Fibroblast of skin of scalp (primary cell): ENCODE measurements at places on chromosomes 5 and 9.

DNA sequence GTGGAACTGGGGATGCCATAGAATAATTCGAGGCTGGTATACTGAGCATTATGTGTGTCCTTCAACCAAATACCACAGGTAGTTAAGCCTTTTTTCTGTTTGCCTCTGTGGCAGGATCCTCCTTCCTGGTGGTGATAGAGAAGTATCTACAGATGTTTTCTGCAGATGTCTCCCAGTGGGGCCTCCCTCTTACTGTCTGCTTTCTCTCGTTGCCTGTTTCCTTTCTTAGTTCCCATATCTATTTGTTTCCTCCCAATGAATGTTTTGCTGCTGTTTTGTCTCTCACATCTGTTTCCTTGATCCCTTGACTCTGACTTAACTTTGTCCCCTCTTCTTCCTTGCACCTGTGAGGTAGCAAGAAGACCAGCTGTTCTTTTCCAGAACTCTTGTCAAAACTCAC is 130.9 kb upstream of the NUDT12 start:
- DNase-seq = no peak

GRCh38 chr5:52893105-52893504 is 96.0 kb upstream of the ITGA2 start:
- DNase-seq = peak; percentile 73

DNA sequence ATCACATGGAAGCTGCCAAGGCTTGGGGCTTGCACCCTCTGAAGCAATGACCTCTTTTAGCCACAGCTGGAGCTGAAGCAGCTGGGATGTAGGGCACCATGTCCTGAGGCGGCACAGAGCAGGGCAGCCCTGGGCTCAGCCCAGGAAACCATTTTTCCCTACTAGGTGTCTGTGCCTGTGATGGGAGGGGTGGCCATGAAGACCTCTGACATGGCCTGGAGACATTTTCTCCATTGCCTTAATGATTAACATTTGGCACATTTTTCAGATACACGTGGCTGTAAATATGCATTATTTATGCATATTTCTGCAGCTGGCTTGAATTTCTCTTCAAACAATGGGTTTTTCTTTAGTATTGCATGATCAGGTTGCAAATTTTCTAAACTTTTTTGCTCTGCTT is 81.7 kb downstream of the OSMR start:
- DNase-seq = no peak

DNA sequence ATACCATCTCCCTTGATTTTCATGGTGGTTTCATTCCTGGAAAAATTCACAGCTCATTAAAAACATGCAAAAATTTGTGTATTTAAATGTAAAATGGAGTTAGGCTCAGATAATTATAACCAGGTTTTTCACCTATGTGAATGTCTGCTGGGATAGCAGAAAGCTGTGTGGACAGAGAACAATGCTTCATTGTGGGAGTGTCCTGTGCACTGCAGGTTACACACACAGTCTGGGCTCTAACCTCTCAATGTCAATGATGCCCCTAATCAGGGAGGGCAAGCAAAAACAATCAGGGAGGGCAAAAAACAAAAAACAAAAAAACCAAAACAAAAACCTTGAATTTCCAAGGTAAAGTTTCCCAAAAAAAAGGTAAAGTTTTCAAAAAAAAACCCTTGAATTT is 158.9 kb upstream of the KLF9 start:
- no peak for DNase-seq

- no peak for DNase-seq
Measured at GRCh38 chr5:77087484-77088261, 588 bp upstream of the ZBED3 start.

GRCh38 chr9:2018764-2019558 is 3.8 kb downstream of the SMARCA2 start:
- DNase-seq = no peak

GRCh38 chr9:127158786-127159324 is 36.4 kb upstream of the ANGPTL2 start:
- no peak for DNase-seq

DNA sequence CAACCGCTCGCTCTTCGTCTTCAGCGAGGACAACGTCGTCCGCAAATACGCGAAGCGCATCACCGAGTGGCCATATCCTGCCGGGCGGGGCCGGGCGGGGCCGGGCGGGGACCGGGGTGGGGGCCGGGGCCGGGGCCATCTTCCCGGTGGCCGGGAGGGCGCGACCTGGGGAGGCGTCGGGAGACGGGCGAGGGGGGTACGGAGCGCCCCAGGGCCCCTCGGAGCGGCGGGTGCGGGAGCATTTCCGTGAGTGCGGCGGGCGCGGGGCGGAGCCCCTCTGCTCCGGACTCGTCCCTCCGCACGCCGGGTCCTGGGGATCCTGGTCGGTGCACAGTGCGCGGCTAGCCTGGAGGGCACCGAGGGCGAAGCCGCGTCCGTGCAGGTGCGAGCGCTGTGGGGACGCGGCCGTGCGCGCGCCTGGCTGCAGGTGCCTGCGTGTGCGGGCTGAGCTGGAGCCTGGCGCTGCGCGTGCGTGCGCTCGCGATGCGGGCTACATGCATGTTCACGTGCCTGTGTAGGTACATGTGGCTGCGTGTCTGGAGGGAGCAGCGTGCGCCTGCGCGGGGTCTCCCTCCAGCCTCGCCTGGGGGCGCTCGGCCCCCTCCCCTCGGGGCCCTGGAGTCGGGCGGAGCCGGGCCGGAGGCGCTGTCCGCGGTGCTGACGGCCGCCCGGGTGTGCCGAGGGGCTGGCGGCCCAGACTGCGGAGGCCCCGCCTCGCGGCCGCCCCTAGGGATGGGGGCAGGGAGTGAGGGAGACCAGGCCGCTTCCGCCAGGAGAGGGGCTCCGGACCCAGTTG is 762 bp downstream of the CACNA1B start:
- DNase-seq = peak; percentile 40

GRCh38 chr9:107222020-107222522 is 61.0 kb upstream of the RAD23B start:
- DNase-seq = peak; percentile 12

GRCh38 chr9:75612205-75612604 is 278.3 kb upstream of the PCSK5 start:
- no peak for DNase-seq

- DNase-seq = peak; percentile 43
Measured at GRCh38 chr5:113226116-113226736, 208.6 kb downstream of the TSSK1B start.

GRCh38 chr5:100772006-100772405 is 131.1 kb downstream of the ST8SIA4 start:
- DNase-seq = no peak

GRCh38 chr9:840343-840742 is 1.2 kb upstream of the DMRT1 start:
- DNase-seq = no peak

- no peak for DNase-seq
Measured at GRCh38 chr5:54669845-54670244, 152.3 kb downstream of the SNX18 start.
